HuH-7.5 (cell line): ENCODE measurements at places on chromosomes 11 and 22.

GRCh38 chr11:43576803-43577521, 103.6 kb upstream of the HSD17B12 start:
- no peak for DNase-seq

DNA sequence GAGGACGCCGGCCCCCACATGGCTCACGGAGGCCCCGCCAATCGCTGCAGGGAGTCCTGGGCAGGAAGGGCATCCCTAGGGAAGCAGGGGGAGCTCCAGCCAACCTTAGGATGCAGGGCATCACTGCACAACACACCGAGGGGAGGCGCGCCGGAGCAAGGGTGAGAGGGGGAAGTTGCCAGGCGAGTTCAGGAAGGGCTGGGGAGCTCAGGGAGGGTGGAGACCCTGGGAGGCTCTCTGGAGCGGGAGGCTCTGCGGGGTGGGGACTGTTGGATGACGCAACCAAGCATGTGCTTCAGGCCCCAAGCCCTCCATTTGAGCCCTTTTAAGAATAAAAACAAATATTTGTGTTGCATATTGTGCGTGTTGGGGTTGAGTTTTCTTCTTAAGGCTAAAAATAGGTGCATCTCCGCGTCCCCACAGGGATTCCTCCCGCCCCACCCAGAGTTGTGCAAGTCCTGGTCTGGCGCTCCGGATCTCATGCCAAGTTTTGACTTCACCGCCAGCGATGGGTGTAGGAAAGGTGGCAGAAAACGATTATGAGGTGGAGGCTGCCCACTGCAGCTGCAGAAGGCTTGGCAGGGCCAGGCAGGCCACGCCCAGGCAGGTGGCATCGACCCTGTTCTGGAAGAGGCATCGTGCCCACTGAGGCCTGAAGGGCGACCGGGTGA, 65.2 kb downstream of the WNT7B start:
- DNase-seq: no peak

- DNase-seq: no peak
These were observed 125.5 kb downstream of the BBOX1 start for GRCh38 chr11:27166130-27166529.

GRCh38 chr22:19127329-19128008, 3.6 kb upstream of the TSSK2 start:
- DNase-seq: no peak

- DNase-seq: peak; percentile 9
These were observed 13.6 kb upstream of the OR56B1 start for GRCh38 chr11:5722622-5723021.

- DNase-seq: no peak
These were observed 31.9 kb upstream of the SMIM38 start for GRCh38 chr11:69123593-69124545.

DNA sequence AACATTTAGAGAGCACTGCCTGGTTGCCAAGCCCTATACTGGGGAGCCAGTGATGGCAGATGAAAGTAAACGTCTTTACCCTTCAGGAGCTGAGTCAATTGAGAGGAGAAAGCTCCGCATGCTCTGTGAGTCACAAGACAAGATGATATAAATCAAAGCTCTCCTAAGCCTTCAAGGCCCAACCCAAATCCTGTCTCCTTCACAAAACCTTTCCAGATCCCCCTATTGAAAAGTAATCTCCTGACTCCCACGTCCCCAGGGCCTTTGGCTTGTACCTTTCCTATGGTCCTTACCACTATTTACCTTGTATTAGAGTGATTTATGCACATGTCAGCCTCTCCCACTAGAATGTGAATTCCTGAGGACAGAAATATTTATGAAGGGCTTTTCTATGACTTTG, 230.1 kb upstream of the TENM4 start:
- no peak for DNase-seq

- no peak for DNase-seq
These were observed 55.9 kb downstream of the KCNC1 start for GRCh38 chr11:17790453-17790852.

GRCh38 chr11:116167706-116168458, 604.9 kb downstream of the BUD13 start:
- no peak for DNase-seq
